HTR-8/SVneo (cell line): ENCODE measurements at places on chromosomes 4 and X.

- DNase-seq = peak; percentile 27
These were observed 19.8 kb downstream of the CPE start for GRCh38 chr4:165398570-165398969.

DNA sequence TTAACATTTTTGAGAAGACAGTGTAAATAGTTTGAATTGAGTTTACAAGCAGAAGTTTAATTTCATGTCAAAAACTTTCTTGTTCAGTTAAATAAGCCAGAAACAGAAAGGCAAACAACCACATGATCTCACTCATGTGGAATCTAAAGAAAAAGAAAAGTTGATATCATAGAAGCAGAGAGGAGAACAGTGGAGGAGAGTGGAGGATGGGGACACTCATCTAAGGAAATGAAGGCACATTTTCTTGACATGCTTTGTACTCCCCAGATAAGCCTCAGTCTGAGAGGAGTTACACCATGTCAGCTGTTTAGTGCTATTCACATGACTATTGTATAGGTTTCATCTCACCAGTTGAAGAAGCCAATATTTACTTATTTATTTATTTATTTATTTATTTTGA lies 13.5 kb downstream of the SNCA start:
- DNase-seq = peak; percentile 5

DNA sequence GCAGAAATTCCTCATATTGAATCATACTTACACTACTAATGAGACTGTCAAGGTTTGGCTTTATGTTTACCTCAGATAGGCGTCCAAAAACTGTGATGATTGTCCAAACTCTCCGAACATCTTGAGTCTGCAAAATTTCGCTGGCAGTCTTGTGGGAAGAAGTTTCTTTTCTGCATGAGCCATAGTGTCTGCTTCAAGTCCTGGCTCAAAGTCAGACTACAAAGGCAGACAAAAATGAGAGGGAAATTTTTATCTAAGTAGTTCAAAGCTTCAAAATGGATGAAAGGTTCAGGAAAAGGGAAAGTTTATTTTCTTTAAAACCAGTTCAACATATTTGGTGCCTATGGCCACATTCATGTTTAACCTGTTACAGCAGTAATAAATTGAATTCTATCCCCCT lies 40.7 kb downstream of the PALLD start:
- no peak for DNase-seq

DNA sequence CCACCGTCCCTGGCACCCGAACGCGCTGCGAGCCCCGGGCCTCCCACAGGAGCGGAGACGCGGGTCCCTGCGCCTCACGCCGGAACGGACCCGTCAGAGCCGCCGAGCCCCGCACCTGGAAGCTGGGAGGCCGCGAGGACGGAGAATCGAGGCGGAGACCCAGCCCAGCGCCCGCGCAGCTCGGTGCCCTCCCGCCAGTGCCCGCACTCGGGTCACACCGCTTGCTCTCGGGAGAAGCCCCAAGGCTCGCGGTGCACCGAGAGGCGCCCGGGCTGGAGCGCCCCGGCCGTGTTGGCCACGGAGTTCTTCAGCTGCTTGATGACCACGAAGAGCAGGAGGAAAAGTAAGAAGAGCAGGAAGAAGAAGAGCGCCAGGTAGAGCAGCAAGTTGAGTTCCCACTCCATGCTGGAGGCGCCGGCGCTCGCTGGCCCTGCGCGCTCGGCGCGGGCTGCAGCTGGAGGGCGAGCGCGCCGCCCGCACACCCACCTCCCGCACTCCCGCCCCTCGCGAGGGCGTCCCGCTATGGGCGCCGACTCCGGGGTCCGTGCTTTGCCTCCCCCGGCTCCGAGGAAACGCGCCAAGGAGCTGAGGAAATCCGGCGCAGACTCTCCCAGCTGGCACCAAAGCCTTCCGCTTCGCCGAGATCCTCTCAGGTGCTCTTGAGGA lies at the start of gene SMIM43:
Gene SMIM43 (minus strand): TSS at position 463 of the 666 bp plus-strand sequence. CDS start 59 bp downstream, at position 404.
- DNase-seq = peak; percentile 21

GRCh38 chrX:149494844-149495565 lies 10.1 kb downstream of the IDS start:
- DNase-seq = no peak

- DNase-seq = peak; percentile 60
These were observed 314.9 kb upstream of the TRAM1L1 start for GRCh38 chr4:117400039-117400835.

DNA sequence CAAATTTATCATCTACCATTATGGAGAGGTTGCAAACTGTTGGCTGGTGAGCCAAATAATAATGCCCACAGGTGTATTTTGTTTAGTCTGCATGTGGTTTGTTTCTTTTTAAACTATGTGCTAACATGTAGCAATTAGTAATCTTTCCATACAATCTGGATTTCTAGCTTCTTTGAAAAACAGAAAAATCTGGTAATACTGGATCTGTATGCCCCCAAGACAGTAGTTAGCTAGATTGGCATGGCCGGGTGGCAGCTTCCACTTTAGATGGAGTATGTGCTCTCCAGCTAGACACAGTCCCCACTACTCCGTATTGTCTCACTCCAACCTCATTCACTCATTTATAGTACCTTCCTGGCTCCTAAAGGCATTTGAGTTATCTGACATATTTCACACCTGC lies 91.3 kb downstream of the NHSL2 start:
- no peak for DNase-seq

DNA sequence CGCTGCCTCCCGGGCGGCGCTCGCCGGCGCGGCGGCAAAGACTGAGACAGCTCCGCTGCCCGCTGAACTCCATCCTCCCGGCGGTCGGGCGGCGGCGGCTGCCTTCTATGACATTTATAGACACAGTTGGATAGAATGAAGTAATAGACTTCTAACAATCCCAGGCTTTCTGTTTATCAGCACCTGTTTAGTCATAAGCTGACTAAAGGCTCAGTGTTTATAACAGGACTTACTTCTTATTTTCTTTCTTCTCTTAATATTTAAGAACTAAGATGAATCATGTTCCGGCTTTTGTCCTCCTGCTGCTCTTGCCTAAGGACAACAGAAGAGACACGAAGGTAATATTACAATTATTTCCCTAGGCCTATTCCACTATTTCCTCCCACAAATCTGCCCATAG lies 3.9 kb downstream of the ARL13A start:
- no peak for DNase-seq

GRCh38 chr4:108313546-108314339 lies 145.0 kb upstream of the LEF1 start:
- no peak for DNase-seq
